ENCODE measurements at places on chromosomes 12 and 14.

- DNase-seq, result no peak
Measured at GRCh38 chr12:64618953-64619590, 8.8 kb downstream of the RASSF3 start.

DNA sequence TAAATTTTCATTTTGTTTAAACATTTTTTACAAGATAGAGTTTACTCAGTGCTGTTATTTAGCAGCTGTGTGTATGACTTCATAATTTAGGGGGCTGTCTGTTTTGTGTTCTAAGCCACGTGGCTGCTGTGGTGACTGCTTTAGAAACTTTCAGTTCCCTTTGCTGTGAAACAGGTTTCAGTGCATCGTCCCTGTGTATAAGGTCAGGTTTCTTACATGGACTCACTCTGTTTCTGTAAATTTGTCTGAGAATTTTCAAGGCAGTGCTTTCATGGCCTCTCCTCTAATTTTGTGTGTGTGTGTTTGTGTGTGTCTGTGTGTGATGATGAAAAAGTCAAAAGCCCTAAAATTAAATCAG, 32.4 kb downstream of the BICD1 start:
- peak; percentile 10 for DNase-seq

GRCh38 chr12:106051853-106052531, 86.8 kb downstream of the NUAK1 start:
- no peak for DNase-seq

- no peak for DNase-seq
Measured at GRCh38 chr12:51265024-51265423, 5.2 kb downstream of the SMAGP start.

DNA sequence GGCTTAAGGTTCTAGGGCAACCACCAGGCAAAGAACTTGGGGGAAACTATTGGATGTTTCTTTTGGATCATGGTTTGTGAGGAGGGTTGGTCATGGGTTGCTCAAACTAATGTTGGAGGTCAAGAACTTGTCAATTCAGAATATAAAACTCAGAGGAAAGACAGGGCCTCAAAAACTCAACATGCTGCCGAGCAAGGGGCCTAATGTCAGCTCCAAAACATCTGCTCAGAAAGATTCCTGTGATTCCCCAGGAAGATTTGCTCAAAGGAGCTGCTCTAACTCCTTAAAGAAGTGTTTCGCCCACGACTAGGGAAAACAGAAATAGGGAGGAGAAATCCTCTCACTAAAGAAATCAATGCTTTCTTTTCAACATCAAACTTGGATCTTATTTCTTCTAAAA, 3.7 kb upstream of the IGF1 start:
- DNase-seq, result no peak

DNA sequence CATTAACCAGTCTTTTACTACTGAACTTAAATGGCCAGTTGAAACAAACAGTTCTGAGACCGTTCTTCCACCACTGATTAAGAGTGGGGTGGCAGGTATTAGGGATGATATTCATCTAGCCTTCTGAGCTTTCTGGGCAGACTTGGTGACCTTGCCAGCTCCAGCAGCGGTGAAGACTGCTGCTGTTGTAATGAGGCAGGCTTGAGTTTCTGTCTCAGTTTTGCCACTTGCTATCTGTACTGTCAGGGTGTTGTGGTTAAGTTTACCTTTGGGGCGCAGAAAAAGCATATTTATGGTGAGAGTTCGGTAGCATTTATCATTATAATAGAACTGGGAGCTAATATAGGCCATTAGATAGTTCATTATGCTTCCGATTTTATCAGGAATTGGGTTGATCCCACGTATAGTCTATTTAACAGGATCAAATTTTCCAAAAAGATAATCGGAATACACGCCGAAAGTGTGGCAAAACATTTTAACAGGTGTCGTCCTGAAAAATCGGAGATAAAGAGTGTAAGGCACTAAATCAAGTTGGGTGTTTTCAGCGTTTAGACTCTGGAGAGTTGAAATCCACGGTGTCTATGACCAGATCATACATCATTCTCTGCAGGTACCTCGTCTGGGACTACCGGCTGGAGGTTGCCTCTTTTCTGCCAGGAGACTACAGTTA, 688 bp upstream of the NECAP1 start:
- no peak for DNase-seq

- DNase-seq, result no peak
Measured at GRCh38 chr14:99899578-99900178, 106.5 kb downstream of the EML1 start.

GRCh38 chr14:64849940-64850339, 29.8 kb downstream of the SPTB start:
- DNase-seq, result no peak

GRCh38 chr12:51887476-51888315, at the start of gene ANKRD33:
Gene ANKRD33 (plus strand): TSS chr12:51888103. CDS start chr12:51888187, 84 bp downstream.
- no peak for DNase-seq

DNA sequence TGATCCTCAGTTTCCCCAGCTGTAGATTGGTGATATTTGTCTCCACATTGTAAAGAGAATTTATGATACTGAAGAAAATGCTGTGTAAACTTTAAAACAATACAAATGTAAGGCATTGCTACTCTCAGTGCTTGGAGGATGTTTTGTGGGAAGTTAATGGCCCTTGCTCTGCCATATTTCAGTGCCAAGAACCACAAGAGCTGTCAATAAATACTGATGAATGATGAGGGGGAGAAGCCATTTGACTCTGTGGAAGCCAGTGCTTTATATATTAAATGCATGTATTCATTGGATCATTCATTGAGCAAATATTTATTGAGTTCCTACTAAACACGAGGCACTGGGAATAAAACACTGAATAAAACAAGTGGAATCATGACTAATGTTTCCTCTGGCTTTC, 30.8 kb downstream of the CACNA1C start:
- no peak for DNase-seq

DNA sequence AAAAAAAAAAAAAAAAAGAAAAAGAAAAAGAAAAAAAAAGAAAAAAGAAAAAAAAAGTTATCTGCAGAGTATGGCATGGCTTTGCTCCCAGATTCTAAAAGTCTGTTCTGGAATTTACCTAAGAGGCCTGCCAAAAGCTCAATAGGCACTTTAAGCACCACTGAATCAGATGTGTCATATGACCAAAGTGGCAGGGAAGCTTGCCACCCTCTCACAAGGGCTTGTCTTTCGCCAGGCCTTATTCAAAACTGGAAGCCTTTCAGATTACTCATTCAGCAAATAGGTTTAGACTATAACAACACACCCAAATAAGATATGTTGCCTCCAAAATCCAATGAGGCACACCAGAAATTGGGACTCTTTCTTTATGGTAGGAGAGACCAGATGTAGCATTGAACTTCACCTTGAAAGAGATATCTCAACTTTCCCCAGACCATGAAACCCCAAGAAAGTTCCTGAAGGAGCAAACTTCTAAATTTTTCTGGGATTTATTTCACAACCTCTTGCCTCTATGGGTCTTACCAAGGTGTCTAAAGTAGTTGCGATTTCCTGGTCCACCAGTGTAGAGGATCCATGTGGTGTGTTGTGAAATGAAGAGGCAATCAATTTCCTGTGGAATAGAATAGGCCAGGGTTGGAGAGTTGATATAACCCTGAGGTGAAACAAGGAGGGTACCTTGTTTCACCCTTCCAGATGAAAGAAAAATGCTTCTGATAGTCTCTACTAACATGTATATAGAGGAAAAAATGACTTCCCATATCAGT, 218.8 kb downstream of the DAD1 start:
- DNase-seq, result no peak

- DNase-seq, result no peak
Measured at GRCh38 chr12:91098941-91099340, 12.4 kb downstream of the LUM start.

DNA sequence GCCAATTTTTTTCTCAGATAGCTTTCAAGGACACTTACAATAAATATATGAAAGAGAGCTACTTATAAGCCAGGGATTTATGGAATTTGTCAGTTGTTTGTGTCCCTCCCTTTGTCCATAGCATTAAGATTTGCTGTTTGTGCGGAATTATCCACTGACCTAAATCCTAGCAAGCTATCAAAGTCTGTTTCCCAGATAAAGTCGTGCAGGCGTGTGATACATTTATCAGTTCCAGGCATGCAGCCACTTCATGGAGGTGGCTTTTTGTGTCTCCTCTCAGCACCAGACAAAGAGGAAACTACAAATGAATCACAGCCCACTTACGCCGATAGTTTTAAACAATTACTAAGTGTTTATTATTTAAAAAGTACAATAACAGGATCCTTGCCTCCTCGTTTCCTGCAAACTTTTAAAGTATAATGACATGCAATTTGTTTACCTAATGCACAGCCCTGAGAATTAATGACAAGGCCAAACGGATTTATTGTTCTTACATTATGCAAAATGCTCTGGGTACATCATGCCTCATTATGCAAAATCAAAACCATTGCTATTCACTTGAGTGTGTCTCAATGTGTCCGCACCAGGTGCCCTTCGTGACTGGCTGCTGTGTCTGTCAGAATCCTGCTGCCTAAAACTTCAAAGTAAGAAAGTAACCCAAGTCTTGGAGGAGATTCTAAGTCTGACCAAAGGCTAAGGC, 423.2 kb downstream of the GLT1D1 start:
- DNase-seq, result no peak

- DNase-seq, result no peak
Measured at GRCh38 chr14:104244221-104245011, 106.0 kb downstream of the KIF26A start.

DNA sequence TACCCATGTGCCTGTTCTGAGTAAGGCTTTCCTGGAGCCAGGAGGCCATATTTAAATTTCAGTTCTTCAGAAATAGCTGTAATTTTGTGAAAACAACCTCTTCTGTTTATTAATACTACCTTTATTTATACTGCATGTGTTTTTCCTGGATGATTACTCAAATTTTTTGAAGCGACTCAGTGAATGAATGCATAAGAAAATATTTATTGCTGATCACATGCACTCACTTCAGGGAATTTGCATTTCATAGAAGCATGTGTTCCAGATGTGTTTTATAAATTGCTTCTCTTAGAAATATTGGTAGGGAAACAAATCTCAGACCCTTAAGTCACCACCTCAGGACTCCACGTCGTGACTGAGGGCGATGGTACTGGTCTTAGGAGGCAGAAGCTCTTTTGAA, 21.8 kb upstream of the DCN start:
- DNase-seq, result no peak

DNA sequence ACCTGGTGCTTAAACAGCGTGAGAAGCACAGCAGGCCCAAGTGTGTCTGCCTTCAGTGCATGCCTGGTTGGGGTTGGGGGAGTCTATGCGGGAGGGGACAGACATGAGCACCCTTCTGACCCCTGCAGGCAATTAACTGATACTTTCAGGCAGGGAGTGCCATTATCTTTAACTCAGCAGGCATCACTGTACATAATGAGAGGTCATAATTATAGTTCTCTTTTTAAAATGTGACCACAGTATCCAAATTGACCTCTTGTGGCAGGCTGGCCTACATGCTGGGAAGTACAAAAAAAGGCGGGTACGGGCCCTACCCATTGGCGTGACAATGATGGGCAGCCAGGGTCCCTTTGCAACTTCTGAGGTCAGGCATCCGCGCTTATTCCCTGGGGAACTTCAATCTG, 209.1 kb downstream of the FOXN3 start:
- DNase-seq, result no peak

- no peak for DNase-seq
Measured at GRCh38 chr12:95648990-95649791, 97.9 kb upstream of the USP44 start.

DNA sequence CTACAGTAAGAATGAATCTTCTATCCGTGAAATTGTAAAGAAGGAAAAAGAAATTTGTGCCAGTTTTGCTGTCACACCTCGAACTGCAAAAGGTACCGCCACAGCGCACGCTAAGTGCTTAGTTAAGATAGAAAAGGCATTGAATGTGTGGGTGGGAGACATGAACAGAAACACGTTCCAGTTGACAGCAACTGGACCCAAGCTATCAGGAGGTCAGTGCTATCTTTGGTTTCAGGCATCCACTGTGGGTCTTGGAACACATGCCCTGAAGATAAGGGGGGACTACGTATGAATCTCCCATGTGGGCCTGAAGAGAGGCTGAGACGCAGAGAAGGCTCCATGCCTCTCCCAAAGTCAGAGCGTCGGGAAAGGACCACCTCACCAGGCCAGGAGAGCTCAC, 9.8 kb downstream of the IFFO1 start:
- DNase-seq, result no peak

DNA sequence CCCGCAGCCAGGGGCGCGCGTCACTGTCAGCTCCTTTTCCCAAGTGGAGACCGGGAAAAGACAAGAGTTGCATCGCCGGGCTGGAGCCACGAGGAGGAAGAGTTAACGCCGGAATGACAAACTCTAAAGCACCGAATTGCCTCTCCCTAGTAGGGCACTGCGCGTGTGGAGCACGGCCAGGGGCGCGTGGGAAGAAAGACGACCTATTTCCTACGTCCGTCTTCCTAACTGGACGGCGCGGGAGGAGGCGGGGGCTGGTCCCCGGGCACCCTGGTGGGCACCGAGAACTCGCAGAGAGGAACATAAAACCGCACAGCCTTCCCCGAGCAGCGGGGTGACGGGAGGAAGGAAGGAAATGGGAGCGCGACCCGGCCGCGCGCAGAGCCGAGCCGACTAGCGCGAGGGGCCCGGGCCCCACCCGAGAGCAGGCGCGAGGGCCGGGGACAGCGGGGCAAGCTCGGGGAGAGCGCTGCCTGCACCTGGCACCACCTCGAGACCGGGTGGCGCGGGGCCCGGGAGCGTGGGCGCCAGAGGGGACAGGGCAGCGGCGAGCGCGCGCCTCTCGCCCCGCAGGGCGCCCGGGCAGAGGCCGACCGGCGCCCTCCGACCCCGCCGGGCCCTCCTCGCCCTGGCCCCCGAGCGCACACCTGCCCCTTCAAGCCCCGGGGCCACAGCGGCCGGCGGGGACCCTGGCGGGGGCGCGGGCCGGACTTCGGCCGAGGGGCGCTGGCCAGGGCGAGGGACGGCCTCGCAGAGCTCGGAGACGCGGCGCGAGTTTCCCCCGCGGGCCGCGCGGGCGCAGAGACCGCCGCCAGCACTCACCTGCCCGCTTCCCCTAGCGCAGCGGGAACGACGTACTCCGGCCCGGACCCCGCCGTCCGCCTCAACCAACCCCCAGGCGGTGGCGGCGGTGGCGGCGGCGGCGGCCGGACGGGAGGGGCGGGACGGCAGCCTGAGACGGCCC, at the start of gene SETD3:
SETD3 (minus strand) TSS at position 954 of the 964 bp plus-strand sequence. CDS start 15,054 bp downstream, outside the sequence.
- DNase-seq, result peak; percentile 9

- no peak for DNase-seq
Measured at GRCh38 chr14:30016002-30016401, 88.4 kb upstream of the PRKD1 start.

- peak; percentile 26 for DNase-seq
Measured at GRCh38 chr12:39990122-39991101, 115.5 kb downstream of the SLC2A13 start.

DNA sequence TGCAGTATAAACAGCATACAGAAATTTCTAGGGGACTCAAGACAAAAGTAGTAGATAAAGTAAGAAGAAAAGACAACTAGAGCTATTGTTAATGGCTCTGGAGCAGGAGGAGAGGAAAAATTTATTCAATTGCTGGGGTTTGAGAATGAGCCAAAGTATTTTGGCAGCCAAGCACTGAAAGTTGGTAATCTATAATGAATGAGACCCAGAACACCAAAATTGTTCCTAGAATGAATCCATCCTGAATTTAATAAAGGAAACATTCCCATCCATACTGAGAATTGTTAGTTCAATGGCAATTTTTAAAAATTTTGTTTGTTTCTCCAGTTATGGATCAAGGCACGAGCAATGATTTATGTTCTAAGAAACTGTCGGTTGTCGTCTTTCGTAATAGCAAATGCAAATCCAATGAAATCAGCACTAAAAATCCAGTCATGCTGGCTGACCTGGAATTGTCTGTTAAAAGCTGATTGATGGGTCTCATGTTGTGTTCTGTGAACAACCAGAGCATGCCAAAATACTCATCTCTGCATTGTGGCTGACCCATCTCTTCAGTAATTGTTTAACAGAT, 170.9 kb upstream of the LMNTD1 start:
- DNase-seq, result no peak
